Stimulated activated CD4-positive, alpha-beta T cell treated with anti-CD3 and anti-CD28 coated beads, Interleukin-12 subunit alpha, Interleukin-12 subunit beta, amount 100 ng/mL, for 48 hours (primary cell): ENCODE measurements at places on chromosomes 13 and 19.

- DNase-seq, result no peak
Observed at GRCh38 chr19:416416-416815, 7.5 kb upstream of the C2CD4C start.

DNA sequence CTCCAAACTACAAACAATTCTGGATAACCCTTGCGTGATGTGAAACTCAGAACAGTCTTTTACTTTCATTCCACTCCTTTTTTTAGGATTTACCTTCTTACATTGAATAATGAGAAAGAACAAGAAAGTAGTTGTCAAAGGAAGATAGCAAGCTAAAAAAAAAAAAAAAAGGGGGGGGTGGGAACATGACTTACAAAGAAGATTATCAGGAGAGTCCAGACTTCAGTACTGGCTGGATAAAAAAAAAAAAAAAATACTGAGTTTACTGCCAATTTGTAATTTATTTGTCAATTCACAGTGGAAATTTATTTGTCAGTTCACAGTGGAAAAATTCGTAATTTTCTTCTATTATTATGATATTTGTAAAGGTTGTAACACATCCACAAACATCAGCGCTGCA is 792.4 kb upstream of the SLITRK5 start:
- no peak for DNase-seq

DNA sequence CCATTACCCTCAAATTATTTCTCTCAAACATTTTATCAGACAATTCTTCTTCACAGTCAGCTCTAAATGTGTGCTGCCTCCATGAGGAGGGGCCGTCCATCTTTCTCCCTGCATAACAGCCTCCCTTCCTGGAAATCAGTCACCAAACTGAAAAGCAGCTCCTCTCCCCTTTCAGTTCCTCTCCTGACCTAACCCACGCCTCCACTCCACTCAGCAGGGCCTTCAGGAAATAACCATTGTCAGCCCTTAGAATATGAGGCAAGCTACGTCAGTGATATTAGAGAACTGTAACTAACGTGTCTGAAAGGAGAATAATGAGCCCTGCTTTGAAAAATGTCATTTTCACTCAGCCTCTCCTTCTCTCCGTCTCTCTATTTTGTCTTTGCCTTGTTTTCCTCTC is 116.2 kb downstream of the OLFM4 start:
- DNase-seq, result no peak

GRCh38 chr19:41311072-41311471 is 1.1 kb downstream of the CCDC97 start:
- no peak for DNase-seq

DNA sequence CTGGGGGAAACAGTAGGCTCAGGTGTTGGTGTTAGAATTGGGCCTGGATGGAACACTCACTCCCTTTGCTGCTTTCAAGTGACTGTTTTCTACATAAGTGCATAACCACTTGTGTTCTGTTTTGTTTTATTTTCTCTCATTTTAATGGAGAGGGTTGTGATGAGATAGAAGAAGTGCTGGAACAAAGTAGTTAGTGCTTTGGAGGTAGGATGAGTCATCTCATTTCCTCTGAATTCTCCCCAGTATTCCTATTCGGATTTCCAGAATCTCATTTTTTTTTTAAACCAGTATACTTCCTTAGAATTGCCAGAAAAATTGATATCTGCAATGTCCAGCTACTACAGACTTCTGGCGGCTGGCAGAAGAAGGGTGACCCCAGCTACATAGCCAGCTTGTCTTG is 575.9 kb downstream of the MYO16 start:
- no peak for DNase-seq

GRCh38 chr19:2834294-2834871 is 6.9 kb upstream of the ZNF555 start:
- no peak for DNase-seq

- DNase-seq, result no peak
Observed at GRCh38 chr19:28372576-28373247, 840.2 kb downstream of the UQCRFS1 start.

DNA sequence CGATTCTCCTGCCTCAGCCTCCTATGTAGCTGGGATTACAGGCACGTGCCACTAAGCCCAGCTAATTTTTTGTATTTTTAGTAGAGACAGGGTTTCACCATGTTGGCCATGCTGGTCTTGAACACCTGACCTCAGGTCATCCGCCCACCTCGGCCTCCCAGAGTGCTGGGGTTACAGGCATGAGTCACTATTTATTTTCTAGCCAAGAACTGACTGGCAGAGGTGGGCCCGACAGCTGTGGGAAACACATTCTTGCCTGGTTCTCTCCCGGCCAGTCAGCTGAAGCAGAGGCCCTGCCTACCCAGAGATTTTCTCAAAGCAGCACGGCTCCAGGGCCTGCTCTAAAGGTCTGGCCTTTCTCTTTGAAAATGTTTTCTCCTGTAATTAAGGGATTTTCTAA is 108.0 kb downstream of the KCTD15 start:
- no peak for DNase-seq

GRCh38 chr13:78194904-78195639 is 276.4 kb upstream of the EDNRB start:
- no peak for DNase-seq

- DNase-seq, result no peak
Observed at GRCh38 chr19:54481326-54481930, 8.3 kb upstream of the CDC42EP5 start.

DNA sequence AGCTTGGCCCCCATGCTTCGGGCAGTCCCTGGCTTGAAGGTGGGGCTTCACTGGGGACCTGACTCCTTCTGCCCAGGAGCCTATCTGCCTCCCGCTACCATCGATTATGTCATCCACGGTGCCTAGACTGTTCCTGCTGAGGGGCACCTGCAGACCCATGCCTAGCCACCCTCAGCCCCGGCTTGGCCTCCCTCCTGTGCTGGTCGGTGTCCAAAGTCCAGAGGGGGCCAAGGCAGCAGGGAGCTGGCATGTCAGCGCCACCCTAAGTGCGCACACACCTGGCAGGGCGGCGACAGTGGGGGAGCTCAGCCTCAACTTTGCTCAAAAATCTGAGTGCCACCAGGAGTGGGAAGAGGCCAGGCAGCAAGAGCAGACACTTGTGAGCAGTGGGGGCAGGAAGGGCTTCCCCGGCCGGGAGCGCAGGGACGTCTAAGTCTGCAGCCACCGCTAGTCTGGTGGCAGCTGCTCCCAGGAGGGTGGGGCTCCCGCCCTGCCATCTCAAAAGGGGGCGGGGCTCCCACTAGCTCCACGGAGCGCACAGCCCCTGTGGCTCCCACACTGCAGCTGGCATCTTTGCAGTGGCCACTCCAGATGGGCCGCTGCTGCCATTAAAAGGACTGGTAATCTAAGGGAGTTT is 13.5 kb upstream of the URAD start:
- DNase-seq, result no peak

DNA sequence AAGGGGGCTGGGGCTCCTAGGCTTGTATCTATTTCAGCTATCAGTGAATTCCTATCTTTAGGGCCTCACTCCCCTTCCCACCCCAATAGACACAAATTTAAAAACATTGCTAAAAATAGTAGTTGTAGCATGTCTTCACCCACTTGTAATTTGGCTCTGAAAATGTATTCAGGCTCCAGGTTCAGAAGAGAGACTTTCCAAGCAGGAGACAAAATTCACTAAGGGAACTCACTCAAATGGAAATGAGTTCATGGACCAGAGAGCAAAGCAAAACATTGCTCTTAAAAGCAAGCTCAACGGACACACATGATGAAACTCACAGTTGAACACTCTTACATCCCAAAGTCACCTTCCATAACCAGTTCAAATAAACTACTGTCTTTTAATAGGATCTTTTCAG is 36.8 kb downstream of the PHF11 start:
- DNase-seq, result no peak
